Colonic mucosa (tissue), 4 donors: ENCODE measurements at places on chromosomes 4 and X. TPM values are rescaled to one million over a fixed set of nuclear protein-coding genes. Genes with fewer than 3 reads are reported as not detected.

Gene RNF4
- 51.1 TPM for total RNA-seq

Gene TCEAL7
- total RNA-seq = 4.0 TPM

GRCh38 chr4:22202975-22203710, 254.6 kb upstream of the KCNIP4 start:
- DNase-seq = no peak

DNA sequence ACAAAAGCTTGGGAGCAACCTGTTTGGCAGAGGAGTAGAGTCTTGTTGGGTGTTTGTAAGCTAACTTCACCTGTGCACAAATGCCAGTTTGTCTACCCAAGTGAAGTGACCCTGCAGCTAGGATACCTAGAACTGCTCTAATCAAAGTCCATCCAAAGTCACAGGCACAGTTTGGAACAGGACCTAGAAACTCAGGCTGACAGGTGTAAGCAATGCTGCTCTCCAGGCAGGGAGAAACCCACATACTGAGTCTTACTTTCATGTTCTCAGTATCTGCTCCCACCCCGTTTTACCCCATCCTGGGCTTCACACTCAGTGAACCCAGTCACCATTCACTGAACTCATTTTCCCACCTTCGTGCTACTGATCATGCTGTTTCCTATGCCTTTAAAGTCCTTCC, 40.3 kb downstream of the MAML3 start:
- DNase-seq = no peak

- no peak for DNase-seq
These were observed 19.2 kb downstream of the TMEM131L start for GRCh38 chr4:153485359-153485758.

GRCh38 chrX:41589634-41590270, 99.0 kb upstream of the GPR34 start:
- no peak for DNase-seq

DNA sequence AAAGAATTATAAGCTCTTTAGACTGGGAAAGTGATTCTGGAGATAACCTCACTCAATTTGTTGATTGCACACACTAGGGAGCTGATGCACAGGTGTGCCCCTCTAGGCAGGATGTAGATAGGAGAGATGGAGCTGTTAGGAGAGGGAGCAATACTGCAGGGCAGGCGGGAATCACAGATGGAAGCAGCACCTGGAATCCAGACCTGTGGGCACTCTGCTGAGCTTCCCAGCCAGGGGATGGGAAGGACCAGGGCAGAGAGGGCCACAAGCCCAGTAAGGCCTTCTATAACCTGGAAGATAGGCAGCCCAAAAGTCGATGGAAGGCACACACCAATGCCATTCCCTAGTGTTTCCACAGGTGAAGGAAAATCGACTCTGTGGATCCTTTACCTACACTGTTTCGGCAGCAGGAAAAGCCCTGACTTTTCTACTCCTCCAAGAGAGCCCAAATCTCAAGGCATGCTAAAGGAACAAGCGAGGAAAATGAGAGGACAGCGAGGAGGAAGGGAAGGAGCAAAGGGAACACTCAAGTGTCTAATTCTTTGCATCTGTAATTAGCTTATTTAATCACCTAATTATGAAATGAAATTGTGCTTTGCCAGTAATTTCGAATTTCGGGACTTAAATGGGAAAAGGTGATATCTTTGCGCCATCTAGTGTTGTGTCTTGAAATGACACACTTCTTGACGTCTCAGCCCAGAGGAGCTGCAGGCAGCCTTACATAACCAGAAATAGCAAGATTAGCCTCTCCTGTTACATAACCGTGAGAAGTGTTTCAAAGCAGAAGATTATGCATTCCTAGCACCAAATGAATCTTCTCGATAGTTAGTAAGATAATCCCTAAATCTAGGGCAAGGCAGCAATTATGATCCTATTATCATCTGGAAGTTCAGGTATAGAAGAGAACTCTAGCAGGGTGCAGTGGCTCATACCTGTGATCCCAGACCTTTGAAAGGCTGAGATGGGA, 31.0 kb upstream of the TLR3 start:
- peak; percentile 61 for DNase-seq

DNA sequence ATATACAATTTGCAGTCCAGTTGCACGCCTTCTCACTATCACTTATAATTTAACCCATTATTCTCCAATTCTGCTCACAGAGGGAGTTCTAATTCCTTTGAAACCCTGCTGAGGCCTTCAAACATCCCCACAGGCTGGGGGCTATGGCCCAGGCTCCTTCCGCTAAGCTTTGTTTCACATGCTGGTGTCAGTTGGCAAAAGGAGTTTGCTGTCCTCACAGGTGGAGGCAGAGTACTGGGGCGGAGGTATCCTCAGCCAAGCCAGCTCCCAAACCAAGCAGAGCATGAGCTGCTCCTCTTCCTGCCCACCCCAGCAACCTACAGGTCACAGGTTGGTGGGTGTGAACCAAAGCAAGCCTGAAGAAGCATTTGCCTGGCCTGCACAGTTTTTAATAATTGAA, 21.5 kb downstream of the BTC start:
- DNase-seq = no peak

DNA sequence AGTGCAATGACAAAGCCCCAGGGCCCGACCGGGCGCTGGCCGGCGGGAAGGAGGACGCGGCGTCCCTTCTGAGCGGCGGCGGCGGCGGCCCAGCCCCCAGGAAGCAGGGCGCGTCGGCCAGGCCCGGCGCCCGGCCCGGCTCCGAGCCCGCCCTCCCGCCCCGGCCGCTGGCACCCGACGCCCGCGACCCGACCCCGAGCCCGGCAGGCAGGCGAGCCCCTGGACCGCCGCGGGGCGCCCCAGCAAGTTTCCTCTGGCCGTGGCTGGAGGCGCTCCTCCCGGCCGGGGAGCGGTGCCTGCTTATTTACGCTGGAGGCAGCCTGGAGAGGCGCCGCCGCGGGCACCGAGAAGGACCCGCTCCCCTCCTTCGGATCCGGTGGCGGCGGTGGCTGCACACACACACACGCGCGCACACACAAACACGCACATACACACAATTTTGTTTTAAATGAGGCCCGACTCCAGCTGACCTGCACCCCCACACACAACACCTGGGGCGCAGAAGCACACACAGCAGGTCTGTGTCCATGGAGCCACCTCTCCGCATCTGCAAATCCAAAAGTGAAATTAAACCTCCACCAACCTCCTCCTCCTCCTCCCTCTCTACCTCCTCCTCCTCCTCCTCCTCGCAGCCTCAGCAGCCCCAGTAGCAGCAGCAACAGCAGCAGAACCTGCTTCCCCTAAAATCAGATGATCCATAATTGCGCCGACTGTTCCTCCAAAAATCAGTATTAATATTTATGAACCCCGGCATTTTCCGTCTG, 669 bp downstream of the IRF2 start:
- peak; percentile 50 for DNase-seq

GRCh38 chr4:38957893-38958292, 74.3 kb downstream of the TMEM156 start:
- DNase-seq = no peak

DNA sequence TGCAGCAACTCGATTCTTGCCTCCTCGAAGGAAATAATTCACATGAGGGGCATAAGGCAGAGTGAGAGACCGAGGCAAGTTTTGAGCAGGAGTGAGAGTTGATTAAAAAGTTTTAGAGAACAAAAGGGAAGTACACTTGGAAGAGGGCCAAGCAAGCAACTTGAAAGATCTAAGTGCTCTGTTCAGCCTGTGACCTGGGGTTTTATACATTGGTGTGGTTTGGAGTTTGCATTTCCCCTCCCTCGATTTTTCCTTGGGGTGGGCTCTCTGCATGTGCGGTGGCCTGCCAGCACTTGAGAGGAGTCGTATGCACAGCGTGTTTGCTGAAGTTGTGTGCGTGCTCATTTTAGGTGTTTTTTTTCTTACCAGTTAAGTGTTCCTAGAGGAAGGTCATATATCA, 356.4 kb downstream of the KLHL4 start:
- DNase-seq = no peak

- no peak for DNase-seq
These were observed 15.8 kb upstream of the PDE6B start for GRCh38 chr4:609400-610050.

- DNase-seq = no peak
These were observed 20.6 kb downstream of the ZNF721 start for GRCh38 chr4:478373-478772.

DNA sequence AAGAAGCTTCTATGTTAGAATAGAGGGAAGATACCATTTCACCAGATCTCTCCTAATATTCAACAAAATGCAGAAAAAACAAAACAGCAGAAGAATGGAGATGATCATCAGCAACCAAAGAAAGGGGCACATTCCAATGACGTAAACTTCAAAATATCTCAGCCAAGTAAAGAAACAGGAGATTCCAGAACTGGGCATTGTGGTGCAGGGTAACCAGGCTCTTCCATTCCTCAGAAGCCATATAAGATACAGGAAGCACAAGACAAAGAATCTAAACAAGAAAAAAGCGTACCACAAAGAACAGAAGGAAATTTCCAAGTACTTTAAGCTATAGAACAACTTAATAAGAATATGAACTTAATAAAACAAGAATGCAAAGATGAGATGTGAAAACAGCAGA, 6.9 kb upstream of the ARMCX4 start:
- DNase-seq = no peak
